Hematopoietic multipotent progenitor cell (in vitro differentiated cells): ENCODE measurements at places on chromosomes 3 and 15. TPM values are rescaled to one million over a fixed set of nuclear protein-coding genes. Genes with fewer than 3 reads are reported as not detected.

DNA sequence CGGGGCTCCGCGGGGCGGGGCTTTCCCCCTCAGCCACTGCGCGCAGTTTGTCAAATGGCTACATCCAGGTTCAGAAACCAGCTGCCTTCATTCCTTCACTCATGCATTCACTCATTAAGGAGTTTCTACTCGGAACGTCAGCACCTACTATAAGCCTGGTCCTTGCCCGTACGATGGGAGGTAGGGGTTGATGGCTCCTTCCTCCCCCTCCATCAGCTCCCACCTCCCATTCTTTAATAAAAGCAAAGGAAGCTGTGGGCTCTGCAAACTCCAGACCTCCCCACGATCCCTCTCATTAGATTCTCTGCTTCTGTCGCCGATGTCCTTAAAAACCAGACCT is 267 bp upstream of the CFAP92 start:
- DNase-seq, result no peak

DNA sequence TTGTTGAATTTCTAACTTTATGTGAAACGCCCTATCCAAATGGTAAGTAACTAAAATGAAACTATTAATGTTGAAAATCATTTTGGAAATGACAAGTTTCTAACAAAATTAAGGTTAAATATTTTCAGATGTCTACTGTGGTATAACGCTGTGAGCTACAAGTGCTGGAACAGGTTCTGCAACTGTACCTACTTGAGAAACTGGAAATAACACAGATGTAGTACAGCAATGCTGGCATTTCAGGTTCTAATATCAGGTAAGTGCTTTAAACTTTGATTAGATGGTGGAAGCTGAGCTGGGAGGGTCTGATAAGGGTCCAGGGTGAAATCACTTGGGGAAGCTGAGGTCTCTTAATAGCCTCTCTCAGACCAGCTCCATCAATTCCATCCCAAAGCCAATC is 315.1 kb downstream of the STXBP5L start:
- DNase-seq, result no peak

GRCh38 chr3:174216946-174217718 is 642.0 kb upstream of the NAALADL2 start:
- peak; percentile 66 for DNase-seq

DNA sequence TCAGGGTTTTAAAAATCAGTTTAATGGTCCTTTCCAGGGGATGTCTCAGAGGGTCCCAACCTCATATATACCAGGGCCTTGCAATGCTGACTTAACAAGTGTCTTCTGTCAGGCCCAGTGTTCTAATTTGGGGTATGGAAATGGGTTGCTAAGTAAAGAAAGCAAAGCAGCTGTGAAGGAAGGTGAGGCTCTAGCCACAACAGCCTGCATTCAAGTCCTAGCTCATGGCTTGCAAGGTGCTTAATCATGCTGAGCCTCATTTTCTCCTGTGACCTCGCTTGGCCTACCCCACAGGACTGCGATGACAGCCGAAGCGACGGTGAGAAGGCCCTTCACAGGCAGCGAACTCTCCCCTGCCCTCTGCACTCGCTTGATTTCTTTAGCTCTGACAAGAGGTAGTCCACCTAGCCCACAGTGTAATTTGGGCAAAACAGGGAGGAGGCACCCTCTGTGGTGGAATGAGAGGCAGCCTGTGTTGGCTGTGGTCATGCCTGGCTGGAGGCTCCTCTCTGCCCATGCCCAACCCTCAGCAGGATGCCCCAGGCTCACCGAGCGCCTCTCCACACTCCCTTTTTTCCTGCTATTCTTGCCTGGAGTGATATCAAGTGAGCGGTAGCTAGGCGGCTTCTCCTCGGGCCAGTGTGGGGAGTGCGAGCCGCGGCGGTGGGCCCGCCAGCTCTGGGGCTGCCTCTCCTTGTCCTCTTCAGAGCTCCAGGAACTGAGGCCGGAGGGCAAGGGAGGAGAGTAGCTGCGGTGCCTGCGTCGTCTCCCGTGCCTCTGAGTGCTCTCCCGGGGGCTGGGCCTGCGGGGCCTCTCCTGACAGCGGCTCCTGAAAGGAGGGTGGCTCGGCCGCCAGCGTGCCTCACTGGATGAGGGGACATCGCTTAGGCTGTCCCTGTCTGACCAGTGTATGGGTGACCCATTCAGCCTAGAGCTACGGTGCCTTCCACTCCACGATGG is 29.2 kb downstream of the ILDR1 start:
- DNase-seq, result no peak

- DNase-seq, result no peak
These were observed 152.2 kb downstream of the NEK11 start for GRCh38 chr3:131178710-131179375.

CDCP1 gene
- total RNA-seq, result 14.0 TPM

COL6A6 gene
- total RNA-seq, result 0.27 TPM

DNA sequence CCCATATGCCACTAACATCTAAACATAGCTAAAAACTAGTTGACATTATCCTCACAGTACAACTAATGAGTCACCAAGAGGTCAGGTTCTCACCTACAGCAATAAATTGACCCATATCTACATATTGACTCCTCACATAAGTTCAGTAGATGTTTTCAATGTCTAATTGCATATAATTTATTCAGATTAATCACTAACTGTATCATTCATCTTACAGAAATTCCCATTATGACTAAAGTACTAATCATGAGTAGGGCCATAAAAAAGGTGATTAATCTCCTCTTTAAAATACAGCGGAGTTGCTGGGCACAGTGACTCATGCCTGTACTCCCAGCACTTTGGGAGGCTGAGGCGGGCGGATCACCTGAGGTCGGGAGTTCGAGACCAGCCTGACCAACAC is 82.4 kb upstream of the ST3GAL6 start:
- DNase-seq, result no peak

- no peak for DNase-seq
These were observed 29.4 kb upstream of the MCCC1 start for GRCh38 chr3:183128709-183129108.

DNA sequence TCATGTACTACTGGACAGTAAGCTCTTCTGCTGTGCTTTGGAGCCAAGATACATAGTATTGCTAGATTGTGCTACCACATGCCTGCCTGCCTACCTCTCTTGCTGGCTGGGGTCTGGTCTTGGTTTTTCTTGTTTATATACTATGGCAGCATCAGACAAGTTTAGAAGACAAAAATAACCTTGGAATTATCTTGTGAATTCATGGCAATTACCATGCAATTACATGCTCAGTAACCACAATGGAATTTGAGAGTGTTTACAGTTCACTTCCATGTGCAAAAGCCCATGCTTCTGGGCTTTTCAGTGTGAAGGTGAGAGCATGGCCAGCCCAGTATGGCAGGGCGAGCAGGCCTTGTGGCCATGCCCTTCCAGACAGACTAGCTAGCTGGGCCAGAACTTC is 48.0 kb upstream of the C15orf61 start:
- no peak for DNase-seq

DNA sequence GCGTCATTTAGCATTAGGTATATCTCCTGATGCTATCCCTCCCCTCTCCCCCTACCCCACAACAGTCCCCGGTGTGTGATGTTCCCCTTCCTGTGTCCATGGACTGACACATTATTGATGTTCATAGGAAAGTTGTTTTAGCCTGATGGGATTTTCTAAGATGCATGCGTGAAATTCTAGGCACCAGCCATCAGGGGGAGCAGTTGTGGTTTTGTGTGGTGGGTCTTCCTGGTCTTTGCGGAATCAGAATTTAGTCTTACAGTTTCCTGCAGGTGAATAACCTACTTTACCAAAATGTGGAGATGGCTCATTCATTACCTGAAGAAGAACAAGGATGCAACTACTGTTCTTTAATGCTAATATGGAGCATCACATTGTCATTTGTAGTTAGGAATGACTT is 455.0 kb upstream of the THBS1 start:
- DNase-seq, result no peak

DNA sequence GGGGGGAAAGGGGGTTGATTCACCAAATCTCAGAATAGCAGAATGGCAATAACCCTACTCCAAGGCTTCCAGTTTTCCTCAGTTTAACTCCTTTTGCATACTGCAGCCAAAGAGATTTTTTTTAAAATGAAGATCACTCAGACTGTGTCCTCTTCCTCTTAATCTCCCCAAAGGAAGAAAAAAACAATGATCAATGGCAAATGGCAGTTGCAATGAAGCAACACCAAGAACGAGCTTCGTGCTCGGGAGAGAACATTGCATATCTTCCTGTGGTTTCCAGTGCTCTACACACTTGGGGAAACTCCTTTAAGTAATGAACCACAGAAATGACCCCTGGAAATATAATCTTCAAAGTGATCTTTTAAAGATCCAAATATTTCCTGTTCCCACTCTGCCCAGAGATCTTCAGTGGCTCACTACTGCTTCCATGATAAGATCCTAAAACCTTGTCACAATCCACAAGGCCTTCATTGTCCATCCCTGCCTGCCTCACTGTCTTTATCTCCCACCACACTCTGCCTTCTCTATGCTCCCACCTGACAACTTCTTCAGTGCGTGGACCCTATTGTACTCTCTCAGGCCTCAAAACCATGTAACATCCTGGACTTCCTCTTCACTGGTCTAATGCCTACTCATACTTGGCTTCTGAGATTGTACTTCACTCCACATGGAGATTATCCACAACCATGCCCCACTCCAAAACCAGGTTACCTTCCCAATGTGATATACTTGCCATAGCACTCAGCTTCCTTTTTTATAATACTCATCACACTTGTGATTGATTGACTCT is 394.8 kb downstream of the FHIT start:
- no peak for DNase-seq

RAB11A gene
- 83.7 TPM for total RNA-seq

DUOX2 gene
- total RNA-seq, result under 0.01 TPM

NIT2 gene
- 14.5 TPM for total RNA-seq

CLEC3B gene
- total RNA-seq, result 12.9 TPM

GRCh38 chr3:151770956-151771355 is 37.2 kb downstream of the AADACL2 start:
- no peak for DNase-seq

GRCh38 chr15:90763366-90764099 is 46.4 kb downstream of the BLM start:
- no peak for DNase-seq

RPN1 gene
- 257 TPM for total RNA-seq

RTP3 gene
- total RNA-seq, result not detected

GRCh38 chr3:192207651-192208050 is 519.7 kb downstream of the FGF12 start:
- DNase-seq, result no peak

DNA sequence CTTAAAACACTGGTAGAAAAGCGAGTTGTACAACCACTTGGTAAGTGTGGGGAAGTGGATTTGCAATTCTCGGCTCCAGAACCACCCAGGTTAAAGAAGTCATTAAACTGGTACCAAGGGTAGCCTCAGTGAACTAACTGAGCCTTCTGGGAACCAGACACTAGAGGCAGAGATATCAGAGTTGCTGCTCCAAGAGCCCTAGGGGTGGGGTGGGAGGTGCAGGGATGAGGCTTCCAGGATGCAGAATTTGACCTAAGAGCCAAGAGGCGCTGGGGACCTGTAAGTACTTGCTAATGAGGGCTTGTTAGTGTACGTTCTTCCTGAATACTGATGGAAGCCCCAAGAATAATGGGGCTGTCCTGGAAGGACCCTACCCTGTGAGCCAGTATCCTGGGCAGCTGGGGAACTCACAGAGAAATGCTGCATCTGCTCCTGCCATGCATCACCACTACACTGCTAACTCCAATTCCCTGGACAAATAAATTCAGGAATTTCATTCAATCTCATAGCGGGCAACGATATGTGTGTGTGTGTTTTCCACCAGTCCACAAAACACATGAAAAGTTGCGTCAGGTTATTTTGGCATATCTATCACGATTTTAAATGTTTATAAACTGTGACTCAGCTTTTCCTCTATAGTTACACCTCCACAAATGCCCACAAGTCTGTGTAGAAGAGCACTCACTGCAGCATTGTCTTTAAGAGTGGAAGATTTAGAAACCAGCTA is 23.8 kb downstream of the STIMATE start:
- no peak for DNase-seq

CCR2 gene
- total RNA-seq, result 0.81 TPM

- DNase-seq, result no peak
These were observed 109.5 kb downstream of the AKAP13 start for GRCh38 chr15:85489773-85490493.

- no peak for DNase-seq
These were observed 19.5 kb upstream of the SNRPA1 start for GRCh38 chr15:101314336-101315125.

- no peak for DNase-seq
These were observed 197.7 kb downstream of the CD47 start for GRCh38 chr3:107892955-107893624.

DLEC1 gene
- 0.54 TPM for total RNA-seq

DNA sequence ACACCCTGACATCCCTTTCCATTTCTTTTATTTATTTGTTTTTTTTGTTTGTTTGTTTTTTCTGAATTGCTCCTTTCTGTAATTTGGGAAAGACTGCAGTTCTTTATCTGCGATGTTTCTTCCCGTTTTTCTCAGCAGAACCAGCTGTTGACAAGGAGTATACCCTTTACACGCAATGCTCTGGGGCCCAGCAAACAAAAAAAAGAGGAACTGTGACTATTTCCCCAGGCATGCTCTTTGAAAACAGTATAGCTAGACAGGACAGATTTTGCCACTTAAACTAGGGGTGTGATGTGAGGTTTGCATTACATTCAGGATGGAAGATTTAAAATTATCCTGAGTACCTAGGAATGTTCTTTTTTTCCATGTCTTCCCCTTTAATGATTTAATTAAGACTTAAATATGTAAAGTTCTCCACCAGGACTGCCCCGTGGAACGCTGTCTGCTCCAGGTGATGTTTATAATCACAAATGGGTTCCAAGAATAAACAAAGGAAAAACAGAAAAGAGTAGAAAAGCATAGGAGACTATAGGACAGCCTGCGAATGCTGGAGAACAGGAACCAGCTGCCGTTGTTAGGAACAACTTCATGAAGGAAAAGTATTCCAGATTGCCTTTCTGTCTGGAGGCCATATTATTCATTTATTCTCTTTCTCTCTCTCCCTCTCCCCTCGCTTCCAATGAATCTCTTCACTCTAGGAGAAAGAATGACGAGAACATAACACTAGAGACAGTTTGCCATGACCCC is 43.3 kb downstream of the TGFBR2 start:
- peak; percentile 69 for DNase-seq

DNA sequence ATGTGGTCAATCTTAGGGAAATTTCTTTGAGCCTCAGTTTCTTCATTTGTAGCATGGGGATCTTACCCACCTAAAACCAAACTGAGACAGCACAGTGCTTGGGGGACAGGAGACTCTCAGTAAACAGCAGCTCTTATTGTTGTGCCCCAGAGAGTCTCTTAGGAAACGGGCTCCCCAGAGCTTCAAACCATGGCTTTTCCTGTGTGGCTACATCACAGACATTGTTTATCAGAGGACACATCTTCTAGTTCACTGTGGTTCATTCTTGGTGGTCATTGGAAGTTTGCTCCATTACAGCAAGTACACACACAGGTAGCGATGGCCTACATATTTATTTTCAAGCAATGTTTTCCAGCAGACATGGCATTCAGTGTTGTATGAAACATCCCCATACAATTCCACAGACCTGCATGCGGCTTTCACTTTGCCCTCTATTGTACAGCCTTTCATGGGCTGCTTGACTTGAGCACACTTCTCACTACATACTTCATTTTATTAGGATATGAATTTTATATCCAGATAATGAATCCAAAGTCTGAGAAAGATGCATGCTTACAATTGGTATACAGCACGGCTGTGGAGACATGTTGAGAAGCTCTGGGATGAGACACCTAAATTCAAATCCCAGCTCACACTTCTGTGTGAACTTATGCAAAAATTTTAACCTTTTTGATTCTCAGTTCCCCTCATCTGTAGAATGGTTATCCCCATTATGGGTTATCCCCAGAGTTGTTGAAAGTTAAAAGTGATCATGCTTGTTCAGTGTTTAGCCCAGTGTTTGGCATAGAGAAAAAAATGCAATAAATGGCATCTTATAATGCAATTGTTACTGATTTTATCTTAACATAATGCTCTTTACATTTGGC is 84.8 kb upstream of the ICE2 start:
- no peak for DNase-seq
